ENCODE measurements at places on chromosomes 2 and 18.
A peak's percentile ranks its signal among the peaks of the same experiment; 100 is the strongest.

- peak; percentile 41 for DNase-seq
Observed at GRCh38 chr18:70419526-70419925, 130.7 kb downstream of the SOCS6 start.

DNA sequence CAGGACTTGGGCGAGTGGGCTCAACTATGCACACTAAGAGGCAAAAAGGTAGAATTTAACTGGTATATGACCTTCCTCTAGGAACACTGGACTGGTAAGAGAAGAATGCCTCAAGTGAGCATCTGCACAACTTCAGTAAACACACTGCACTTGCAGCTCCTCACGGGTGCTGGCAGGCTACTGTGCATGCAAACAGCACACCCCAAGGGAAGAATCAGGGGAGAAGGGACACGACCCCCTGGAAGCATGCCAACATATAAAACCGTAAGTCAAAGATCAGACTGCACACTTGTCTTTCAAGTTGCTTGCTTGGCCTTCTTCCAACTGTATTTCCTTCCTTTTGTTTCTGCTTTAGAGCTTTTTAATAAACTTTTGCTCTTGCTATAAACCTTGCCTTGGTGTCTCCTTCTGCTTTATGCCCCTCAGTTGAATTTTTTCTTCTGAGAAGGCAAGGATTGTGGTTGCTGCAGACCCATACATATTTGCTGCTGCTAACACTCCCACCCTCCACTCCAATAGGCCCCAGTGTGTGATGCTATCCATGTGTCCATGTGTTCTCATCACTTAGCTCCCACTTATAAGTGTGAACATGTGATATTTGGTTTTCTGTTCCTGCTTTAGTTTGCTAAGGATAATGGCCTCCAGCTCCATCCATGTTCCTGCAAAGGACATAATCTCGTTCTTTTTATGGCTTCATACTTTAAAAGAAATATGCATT, 263.7 kb upstream of the SPOPL start:
- peak; percentile 3 for DNase-seq

DNA sequence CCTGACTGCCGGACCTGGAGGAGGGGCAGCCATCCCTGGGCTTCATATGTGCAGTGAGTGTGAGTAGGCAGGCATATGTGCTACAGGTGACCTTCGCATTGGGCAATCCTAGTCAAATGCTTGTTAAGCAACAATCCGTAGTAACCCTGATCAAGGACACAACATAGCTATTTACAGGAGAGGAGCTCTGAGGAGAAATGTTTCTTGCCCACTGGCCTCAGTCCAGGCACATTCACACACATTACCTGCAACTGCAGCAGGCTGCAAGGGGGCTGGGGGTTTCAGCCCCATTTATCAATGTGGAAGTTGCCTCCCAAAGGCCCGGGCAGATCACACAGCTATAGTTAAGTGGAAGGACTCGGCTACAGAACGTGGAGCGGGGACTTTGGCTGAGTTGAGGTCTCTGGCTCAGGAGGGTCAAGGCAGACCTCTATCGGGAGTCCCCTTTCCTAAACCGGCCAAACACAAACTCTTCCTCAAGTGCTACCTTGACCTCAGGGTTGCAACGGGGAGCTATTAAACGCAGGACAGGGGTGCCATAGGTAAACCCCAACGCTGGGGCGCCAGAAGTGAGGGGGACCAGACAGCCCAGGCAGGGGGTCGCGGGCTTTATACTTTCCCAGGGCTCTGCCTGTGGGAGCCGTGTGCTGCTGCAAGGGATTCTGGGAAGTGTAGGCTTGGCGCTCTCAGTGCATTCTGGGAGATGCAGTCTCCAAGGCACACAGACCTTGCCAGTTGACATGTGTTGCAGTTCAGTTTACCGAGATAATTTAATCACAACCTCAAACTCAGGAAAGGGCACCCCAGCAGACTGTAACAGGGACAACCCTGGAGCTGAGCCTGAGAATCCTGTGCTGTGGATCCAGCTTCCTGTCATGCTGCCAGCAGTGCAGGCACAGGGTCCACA, 9.4 kb downstream of the KHK start:
- DNase-seq = peak; percentile 76

GRCh38 chr2:143934626-143935481, 585.1 kb downstream of the ZEB2 start:
- peak; percentile 29 for DNase-seq

DNA sequence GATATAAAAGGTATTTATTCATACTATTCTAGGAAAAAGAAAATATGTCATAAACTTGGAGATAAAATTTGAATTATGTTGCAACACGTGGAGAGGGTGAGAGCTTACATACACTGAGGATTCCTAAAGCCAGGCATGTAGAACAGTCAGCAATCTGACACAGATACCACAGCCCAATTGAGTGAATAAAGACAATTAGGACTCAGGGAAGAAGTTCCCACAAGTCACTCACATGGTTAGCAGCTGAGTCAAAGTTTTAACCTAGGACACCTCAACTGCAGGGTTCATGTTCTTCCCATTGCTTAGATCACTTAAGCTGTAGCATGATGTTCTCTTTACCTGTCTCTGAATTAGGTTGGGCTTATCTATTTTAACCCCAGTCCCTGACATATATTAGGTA, 189.5 kb downstream of the CMPK2 start:
- no peak for DNase-seq

DNA sequence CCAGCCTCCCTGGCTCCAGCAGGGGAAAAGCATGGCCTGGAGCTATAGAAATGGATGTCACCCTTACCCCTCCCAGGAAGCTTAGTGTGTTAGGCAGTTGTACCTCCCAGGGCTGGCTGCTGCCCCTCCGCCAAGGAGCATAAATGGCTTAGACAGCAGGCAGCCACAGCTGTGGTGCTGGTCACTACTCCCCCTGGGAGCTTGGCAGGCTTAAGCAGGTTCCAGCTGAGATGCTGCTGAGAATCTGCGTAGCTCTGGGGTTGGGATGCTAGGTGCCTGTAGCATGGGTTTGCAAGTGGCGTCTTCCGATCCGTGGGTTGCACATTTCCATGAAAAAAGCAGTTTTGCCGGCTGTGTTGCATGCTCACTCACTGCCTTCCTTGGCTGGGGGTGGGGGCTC, 369.7 kb downstream of the CTNNA2 start:
- DNase-seq = no peak

- peak; percentile 91 for DNase-seq
Observed at GRCh38 chr2:64989126-64989981, at the start of gene SLC1A4. TSS of gene SLC1A4 (plus strand) at chr2:64989399. CDS start at chr2:64989644, 245 bp downstream.

GRCh38 chr2:177984749-177985148, 87.8 kb downstream of the PDE11A start:
- peak; percentile 23 for DNase-seq

DNA sequence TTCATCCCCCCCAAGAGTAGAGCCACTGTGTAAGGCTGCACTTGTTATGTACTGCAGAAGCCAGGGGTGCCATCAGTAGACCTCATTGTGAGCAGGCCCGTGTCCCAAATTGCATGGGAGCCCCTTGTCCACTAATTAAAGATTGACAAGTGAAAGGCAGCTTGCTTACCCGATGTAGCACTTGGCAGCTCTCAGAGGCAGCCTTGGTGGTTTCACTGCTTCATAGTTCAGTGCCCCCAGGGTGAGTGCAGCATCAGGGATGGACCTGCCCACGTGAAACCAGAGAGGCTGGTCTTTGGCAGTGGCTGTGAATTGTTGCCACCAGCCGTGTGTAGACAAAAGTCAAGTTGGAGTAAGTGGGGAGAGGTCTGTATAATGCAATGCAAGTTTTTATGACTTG, 13.3 kb downstream of the TUBB6 start:
- DNase-seq = no peak

DNA sequence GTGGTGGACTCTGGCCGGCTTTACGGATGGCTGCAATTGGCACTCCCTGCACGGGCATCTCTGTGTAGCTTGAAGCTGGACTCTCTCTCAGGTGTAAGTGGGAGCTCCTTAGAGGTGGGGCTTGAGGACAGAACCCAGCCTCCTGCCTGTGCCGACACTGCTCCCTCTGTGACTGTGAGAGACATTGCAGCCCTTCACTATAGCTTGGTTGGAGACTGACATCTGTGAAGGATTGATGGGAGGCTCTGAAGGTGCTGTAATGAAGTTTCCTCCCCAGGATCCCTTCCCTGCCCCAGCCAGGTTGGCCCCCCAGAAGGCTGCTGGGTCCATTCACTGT, 166.7 kb downstream of the SH3RF3 start:
- DNase-seq = no peak

- DNase-seq = no peak
Observed at GRCh38 chr2:237131749-237132533, 46.3 kb downstream of the COPS8 start.

DNA sequence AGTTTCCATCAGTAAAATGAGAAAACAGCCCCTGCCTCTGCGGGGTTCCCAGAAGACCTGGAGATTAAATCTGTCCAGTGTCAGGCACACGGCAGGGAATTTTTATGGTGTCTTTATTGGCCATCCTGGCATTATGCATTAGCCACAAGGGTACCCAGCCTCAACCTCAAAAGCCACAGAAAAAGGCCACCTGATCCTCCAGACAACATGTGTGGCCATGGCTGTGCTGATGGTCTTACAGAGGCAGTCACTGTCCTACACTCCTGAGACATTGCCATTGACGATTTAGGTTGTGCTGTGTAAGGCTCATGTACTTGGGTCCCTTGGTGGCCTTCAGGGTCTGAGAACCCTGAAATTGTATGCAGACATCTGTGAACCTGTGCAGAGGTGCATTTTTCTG, 115.6 kb downstream of the SMAD7 start:
- no peak for DNase-seq

DNA sequence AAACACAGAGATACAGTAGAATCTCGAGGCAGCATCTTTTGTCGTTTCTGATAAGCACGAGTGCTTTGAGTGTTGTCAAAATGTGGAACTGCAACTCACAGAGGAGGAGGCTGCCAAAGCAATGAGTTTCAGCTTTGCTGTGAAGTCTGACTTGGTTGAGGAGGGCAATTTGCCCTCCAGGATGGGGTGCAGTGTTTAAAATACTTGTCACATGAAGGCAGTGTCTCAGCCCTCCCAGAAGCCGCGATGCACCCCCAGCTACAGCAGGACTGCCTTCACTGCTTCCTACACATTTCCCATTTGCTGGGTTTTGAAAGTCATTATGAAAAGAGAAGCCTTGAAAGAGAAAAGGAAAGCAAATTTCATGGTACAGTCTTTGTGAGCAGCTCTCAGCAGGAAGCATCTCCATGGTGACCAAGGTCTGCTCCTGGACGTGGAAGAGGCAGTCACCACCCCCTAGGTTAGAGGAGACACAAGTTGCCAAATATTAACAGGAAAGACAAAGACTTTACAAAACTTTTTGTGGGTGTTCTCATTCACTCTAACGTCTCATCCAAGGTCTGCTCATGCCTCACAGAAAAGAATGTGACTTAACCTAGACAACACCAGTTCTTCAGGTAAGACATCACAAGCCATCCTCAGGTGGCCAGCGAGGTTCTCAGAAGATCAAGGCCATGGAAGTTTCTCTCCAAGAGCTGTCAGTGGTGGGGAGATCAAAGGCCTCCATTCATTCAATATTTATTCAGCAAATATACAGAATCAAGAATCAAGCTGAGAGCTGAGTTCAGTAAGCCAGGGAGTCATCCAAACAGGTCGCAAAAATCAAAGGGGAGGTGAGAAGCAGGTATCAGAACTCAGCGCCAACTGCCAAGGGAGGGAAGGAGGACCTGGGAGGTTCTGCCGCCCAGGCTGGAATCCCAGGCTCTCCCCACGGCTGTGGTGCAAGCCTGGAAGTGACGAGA, 476.0 kb downstream of the EIPR1 start:
- no peak for DNase-seq

DNA sequence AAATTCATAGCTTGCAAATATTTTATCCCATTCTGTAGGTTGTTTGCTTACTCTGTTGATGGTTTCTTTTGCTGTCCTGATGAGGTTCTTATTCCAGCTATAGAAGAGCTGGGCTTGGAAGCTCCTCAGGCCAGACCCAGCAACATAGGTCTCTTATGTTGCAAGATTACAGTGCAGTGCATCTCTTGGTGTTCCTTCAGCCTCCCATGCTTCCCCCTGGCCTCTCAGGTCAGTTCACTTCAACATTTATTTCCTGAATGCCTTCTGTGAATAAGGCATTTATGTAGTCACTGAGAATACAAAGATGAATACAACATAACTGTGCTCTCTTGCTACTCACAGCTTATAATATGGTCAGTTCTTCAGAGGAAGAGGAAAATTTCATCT, 179.0 kb upstream of the SLC39A10 start:
- no peak for DNase-seq

GRCh38 chr18:8319798-8320489, 289.3 kb upstream of the RAB12 start:
- no peak for DNase-seq

DNA sequence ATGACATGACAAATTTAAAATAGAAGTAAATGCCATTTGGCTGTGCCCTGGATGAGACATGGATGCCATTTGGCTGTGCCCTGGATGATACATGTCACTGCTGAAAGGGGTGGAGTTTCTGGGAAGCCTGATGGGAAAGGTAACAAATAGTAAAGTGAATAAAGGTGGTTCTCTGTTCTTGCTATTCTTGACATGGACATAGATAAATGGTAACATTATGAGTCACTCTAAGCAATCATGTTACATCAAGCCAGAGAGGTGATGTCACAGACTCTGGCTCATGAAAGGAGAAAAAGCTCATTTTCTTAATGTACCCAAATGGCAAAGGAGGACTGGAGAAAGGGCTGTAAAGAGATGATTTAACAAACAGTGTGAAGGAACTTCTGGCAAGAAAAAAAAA, 86.4 kb downstream of the EML6 start:
- DNase-seq = no peak

DNA sequence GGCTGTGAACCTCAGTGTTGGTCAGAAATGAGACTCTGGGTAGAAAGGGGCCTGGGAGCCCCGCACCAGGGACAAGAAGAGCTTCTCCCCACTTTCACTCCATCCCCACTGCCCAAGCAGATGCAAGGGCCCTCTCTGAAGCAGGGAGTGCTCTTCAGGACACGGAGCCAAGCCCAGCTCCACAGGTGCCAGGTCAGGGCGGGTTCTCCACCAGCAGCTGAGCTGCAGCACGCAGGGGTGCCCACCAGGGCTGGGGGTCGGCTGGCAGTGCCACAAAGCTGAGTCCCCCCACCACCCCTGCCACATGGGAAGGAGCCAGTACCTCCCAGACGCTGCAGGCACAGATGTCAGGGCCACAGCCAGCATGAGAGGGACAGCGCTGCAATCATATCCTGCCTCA, 106.2 kb downstream of the INHBB start:
- no peak for DNase-seq

DNA sequence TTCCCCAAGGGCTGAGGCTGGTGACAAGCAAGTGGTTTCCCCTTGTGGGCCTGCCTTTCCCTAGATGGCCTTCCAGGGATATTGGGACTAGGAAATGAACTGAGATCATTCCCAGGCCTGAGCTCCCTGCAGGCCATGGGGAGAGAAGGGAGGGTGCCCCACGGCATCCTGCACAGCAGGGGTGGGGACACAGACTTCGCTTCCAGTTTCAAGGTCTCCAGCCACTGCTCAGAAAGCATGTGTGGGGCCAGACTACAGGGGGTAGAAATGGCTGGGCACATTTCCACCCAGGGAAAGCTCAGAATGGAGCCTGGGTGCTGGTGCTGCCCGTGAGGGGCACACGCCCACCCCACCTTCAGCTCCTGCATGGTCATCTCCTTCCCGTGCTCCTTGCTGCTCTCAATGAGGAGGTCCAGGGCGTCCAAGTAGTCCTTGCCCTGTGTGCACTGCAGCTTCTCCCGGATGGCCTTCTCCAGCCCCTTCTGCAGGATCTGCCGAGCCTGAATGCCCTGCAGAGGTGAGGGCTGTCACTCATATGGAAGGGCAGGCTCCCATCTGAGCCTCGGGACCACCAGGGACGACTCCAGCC, 13.2 kb downstream of the CYP26B1 start:
- no peak for DNase-seq

GRCh38 chr2:138090330-138090729, 126.1 kb downstream of the HNMT start:
- peak; percentile 21 for DNase-seq

- DNase-seq = no peak
Observed at GRCh38 chr2:219731173-219731572, 103.7 kb downstream of the SLC4A3 start.

GRCh38 chr2:134774786-134775641, 56.2 kb upstream of the TMEM163 start:
- no peak for DNase-seq

All from hepatocyte (in vitro differentiated cells).